ENCODE measurements at places on chromosomes 5 and 9. TPM values are rescaled to one million over a fixed set of nuclear protein-coding genes. Genes with fewer than 3 reads are reported as not detected.
A peak's percentile ranks its signal among the peaks of the same experiment; 100 is the strongest.

GRCh38 chr5:39648848-39649227 is 224.1 kb upstream of the DAB2 start:
- no peak for DNase-seq

FUT7 gene
- total RNA-seq, result 0.10 TPM

MYOT gene
- 254 TPM for total RNA-seq

- no peak for DNase-seq
Measured at GRCh38 chr5:151450605-151451004, 3.2 kb downstream of the SLC36A1 start.

DNA sequence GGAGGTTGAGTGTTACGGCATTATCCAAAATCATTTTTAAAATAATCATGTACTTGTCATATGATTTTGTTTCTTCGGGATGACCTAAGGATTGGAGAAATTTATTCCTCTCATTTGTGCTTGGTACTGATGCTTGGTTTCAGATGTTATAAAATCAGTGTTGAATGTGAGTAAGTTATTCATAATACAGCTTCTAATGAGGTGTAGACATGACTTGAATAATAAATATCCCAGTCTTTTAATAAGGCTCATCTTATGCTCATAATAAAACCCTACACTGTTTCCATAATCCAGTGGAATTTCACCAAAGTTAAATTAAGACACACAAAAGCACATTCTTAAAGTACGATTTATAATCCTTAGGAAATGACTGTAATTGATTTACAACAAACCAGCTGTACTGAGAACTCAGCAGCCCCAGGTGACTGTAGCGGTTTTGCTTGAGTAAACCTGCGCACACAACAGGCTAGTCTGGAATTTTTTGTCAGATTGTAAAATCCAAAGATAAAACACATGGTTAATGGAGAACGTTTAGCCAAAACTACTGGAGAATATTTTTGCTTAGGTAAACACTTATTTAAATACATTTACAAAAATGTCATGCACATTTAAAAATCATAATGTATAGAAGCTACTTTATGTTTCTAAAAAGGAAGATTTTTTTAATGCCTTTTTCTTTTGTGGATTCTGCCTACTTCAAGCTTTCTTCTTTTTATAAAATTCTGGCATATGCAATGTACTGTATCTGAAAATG is 609.8 kb upstream of the GRAMD2B start:
- no peak for DNase-seq

- DNase-seq, result no peak
Measured at GRCh38 chr5:116763987-116764866, 189.6 kb upstream of the SEMA6A start.

- DNase-seq, result no peak
Measured at GRCh38 chr5:79420248-79420647, 93.7 kb downstream of the HOMER1 start.

GRCh38 chr5:172303572-172304335 is 20.2 kb upstream of the UBTD2 start:
- no peak for DNase-seq

GRCh38 chr5:111158105-111158744 is 66.0 kb upstream of the CAMK4 start:
- DNase-seq, result peak; percentile 90

- DNase-seq, result no peak
Measured at GRCh38 chr9:130629443-130630070, 34.8 kb upstream of the PRDM12 start.
